ENCODE measurements at places on chromosomes 5 and 9.

- DNase-seq: no peak
These were observed 102.2 kb downstream of the APTX start for GRCh38 chr9:32899181-32899580.

DNA sequence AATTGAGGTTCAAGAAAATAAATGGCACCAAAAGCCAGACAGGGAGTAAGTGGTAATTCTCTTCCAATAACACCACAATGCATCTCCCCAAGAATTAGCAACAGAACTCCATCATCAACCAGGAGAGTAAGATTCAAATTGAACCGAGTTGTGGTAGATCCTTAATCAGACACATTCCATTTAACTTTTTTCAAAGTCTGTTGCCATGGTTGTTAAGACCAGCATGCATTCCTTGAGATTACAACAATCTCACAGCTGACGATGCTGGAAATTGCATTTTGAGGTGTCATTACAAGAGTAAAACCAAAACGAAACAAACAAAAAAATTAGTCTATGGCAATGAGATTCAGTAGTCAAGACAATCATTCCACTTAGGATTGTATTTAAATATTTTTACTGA, 78.9 kb upstream of the ZNF462 start:
- no peak for DNase-seq

GRCh38 chr5:76610196-76610595, 13.0 kb downstream of the F2RL2 start:
- DNase-seq: no peak

DNA sequence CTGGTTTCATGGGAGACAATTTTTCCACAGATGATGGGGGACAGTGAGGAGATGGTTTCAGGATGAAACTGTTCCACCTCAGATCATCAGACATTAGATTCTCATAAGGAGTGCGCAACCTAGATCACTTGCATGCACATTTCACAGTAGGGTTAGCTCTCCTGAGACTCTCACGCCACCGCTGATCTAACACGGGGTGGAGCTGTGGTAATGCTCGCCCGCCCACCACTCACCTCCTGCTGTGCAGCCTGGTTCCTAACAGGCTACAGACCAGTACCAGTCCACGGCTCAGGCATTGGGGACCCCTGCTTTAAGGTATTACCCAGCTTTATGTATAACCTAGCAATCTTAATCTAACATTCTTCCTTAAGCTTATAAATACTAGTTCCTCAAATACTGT, 35.6 kb downstream of the TTC39B start:
- peak; percentile 27 for DNase-seq

DNA sequence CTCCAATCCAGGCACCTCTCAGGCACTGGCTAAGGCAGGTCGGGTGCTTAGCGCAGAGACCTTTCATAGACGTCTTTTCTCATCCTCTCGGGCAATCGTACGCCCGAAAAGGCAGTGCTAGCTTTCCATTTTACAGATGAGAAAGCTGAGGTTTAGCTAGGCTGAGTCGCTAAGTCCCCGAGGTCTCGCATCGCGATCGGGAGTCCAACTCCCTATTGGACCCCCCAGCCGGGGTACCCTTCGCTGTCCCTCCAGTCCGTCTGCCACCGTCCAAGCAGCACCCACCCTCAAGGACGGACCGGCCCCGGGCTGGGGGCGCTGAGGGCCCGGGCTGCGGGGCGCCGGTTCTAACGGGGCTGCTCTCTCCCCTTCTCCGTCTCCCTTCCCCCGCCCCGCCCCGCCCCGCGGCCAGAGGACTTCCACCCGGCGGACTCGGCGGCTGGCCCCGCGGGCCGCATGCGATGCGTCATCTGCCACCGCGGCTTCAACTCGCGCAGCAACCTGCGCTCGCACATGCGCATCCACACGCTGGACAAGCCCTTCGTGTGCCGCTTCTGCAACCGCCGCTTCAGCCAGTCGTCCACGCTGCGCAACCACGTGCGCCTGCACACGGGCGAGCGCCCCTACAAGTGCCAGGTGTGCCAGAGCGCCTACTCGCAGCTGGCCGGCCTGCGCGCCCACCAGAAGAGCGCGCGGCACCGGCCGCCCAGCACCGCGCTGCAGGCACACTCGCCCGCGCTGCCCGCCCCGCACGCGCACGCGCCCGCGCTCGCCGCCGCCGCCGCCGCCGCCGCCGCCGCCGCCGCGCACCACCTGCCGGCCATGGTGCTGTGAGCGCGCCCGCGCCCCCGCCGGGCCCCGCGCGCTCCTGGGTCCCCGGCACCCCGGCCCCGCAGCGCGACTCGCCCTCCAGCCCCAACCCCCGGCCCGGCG, 12.5 kb upstream of the EXOSC2 start:
- peak; percentile 67 for DNase-seq

DNA sequence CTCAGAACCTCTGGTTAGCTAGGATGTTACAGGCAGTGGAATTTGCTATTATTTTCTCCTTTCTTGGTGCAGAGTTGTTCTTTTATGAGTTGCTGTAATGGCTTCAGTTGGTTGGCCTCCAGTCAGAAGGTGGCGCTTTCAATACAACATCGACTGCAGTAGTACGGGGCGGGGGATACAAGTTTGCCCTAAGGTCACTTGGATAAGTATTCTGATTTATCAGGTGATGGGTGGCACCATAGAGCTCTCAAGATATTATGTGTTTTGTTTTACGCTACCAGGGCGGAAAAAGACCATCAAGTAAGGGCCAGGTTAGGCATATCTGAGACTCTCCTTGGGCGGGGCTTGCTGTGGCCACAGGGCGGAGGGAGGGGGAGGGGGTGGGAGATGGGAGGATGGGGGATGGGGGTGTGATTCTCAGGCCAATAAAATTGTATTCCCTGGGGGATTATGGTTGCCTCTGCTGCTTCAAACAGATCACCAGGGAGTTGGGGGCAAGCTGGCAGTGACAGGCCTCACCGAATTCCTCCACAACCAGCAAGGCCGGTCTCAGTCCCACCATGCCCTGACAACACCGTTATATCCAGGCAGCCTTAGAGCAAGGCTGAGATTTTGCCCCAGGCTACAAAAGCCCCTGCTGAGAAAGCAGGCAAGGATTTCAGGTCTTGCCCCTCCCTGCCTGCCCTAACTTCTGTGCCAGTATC, 15.9 kb upstream of the RNF38 start:
- no peak for DNase-seq

- no peak for DNase-seq
These were observed 70.2 kb downstream of the ANKRD33B start for GRCh38 chr5:10634050-10634449.

- no peak for DNase-seq
These were observed 548.8 kb upstream of the CDH18 start for GRCh38 chr5:20536813-20537212.

- DNase-seq: no peak
These were observed 913.9 kb downstream of the TLE4 start for GRCh38 chr9:80485420-80486250.

DNA sequence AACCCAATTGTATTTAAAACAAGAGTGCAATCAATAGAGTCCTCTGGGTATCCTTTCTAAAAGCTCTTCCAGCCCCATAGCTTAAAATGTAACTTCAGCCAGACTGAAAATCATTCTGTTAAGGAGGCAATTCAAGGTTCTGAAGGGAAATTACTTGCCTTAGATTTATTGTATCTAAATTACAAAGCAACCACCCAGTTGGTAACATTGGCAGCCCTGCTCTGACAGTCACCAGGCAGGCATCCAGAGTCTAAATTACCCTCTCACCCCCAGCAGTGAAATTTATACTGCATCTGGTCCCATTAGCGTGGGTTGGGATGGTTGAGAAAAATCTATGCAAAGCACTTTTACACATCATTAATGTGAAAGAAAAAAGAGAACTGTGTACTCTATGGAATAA, 514.7 kb downstream of the MTRR start:
- no peak for DNase-seq

GRCh38 chr5:126124706-126125345, 298.4 kb upstream of the GRAMD2B start:
- DNase-seq: no peak

DNA sequence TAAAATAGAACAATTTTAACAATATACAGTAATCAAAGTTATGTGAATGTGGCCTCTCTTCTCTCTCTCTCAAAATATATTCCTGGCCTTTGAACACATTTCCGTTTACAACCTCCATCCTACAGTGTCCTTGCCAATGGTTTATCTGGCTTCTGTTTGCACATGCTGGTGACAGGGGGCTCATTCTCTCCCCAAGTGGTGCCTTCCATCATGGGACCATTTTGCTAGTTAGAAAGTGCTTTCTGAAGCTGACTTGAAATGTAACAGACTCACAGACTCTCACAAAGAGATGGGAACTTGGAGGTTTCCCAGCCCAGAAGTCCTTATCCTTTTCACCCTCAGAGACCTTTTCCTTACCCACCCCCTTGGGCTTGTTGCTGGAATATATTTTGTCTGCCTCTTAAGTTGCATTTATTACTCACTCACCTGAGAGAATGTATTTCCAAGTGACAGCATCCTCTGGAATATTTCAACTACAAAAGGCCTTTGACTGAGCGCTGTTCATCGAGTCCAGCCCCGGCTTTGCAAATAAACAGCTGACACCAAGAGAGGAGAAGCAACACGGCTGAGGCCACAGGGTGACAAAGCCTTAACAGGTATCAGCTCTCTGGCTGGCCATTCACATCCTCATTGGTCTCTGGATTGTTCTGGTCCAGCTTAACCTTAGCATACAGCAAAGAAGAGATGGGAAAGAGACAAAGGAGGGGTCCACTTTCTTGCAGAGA, 17.5 kb upstream of the ALDH1B1 start:
- DNase-seq: no peak

DNA sequence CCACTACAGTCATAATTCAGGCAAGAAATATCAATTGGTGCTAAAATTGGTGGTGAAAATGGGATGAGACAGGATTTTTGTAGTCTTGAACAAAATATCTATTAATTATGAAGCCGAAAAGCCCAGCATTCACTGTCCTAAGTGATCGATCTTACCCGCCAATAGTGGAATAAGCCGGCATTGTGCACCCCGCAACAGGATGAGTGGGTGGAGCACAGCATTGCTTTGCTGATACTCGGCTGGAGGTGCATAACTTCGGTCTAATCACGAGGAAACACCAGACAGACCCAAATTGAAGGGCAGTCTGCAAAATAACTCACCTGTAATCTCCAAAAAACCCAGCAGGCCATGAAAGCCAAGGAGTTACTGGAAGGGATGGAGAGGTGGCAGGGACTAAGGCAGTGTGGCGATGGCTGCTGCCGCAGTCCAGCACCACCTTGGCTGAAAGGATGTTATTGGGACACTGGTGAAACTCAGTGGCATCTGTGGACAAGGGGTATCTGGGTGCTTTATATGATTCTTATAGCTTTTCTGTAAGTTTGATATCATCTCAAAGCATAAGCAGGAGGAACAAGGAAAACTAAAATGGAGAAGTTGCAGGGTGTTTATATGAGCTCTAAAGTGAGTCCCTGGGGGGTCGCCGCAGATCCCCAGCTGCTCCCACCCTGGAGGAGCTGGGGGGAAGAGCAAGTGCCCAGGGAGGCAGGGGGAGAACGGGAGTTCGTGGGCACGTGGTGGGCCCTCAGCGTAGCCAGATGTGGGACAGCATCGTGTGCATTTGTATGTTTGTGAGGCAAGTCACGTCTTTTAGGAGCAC, 45.2 kb downstream of the AHRR start:
- no peak for DNase-seq

DNA sequence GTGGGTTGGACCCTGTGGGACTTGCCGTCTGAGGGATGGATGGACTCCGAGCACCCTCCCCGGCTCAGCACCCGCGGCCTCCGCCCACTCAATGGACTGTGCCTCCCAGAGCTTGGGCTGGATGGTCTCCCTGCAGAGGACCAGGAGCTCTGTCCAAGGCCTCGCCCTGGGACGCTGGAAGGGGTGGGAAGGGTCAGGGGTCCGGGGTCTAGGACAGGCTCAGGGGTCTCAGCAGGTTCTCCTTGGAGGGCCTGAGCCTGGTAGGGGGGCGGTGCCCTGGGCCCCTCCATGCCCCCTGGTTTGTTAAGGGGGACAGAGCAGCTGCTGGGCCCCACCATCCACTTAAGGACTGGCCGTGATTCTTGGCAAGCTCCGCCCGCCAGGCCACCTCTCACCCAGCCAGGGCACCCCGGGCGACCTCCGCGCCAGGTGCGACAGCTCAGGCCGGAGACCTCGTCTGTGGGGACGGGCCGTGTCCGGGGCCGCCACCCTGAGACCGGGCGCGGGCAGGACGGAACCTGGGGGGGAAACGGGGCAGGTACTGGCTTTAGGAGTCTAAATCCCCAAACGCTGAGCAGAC, 29.2 kb downstream of the EXOC3 start:
- peak; percentile 18 for DNase-seq

- no peak for DNase-seq
These were observed 367.6 kb downstream of the GLIS3 start for GRCh38 chr9:3931996-3932906.

DNA sequence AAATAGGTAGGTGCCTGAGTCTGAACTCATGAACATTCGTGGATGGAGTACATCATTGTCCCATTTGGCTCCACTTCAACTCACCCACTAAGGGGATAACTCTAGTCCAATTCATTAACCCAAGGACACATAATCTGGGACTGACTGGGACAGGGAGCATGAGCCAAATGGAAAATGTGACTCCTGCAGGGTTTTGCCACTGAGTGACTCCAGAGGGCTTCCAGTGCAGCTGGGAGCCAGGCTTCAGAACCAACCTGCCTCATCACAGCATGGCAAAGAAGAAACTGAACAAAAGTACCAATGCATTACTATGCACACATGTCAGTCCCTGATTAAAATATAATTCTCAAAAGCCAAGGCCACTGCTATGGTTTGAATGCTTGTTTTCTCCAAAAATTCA, 159.7 kb upstream of the SNX2 start:
- DNase-seq: no peak

GRCh38 chr5:148683651-148684050, 29.3 kb upstream of the HTR4 start:
- no peak for DNase-seq

DNA sequence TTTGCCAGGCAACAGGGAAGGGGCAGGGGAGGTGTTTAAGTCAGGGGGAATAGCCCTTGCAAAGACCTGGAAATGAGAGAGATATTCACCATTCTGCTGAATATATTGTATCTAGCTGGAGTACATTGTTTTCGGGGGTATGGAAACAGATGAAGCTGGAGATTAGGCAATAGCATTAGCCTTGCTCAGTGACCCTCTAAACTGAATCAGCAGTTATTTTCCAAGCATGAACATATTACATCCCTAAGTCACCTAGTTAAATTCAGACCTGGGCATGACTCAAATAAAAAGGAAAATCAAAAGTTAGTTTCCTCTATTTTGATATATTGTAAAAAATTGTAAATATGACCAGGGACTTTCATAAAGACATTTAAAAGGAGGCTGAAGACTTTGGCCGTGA, 544.6 kb upstream of the TRPC7 start:
- no peak for DNase-seq

DNA sequence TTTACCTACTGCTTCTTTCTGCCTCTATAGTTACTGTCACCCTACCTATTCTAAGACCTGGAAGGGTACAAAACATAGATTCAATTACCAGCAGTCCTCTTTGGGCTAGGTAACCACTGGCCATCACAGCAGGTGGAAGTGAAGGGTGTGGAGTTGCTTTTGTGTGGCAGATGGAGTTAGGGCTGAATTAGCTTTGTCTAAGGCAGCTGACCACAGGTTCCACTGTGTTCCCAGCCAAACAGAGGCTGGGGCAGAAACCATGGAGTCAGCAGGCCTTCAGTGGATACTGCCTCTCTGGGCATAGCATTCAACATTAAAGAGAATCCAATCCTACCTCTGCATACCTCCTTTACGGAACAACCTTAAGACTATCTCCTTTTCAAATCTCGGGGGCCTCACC, 254.2 kb downstream of the RFX3 start:
- DNase-seq: no peak

GRCh38 chr5:15601274-15601673, 101.3 kb downstream of the FBXL7 start:
- DNase-seq: no peak

GRCh38 chr9:87040410-87041009, 93.2 kb upstream of the GAS1 start:
- no peak for DNase-seq

All from stimulated activated CD4-positive, alpha-beta T cell treated with anti-CD3 and anti-CD28 coated beads, Interleukin-4, amount 100 ng/mL, for 1 hour (primary cell).